ENCODE measurements at places on chromosomes 7 and 10. TPM values are rescaled to one million over a fixed set of nuclear protein-coding genes. Genes with fewer than 3 reads are reported as not detected.

Gene SLC13A1
- total RNA-seq, result not detected

Gene KLF14
- not detected for total RNA-seq

Gene RNLS
- total RNA-seq, result 0.65 TPM

Gene WNT8B
- not detected for total RNA-seq

Gene MUC3A
- not detected for total RNA-seq
